ENCODE measurements at places on chromosomes 4 and X.

GRCh38 chrX:155061760-155062159 is 9.2 kb downstream of the CMC4 start:
- no peak for DNase-seq

GRCh38 chr4:122831515-122832196 is 5.0 kb downstream of the FGF2 start:
- no peak for DNase-seq

DNA sequence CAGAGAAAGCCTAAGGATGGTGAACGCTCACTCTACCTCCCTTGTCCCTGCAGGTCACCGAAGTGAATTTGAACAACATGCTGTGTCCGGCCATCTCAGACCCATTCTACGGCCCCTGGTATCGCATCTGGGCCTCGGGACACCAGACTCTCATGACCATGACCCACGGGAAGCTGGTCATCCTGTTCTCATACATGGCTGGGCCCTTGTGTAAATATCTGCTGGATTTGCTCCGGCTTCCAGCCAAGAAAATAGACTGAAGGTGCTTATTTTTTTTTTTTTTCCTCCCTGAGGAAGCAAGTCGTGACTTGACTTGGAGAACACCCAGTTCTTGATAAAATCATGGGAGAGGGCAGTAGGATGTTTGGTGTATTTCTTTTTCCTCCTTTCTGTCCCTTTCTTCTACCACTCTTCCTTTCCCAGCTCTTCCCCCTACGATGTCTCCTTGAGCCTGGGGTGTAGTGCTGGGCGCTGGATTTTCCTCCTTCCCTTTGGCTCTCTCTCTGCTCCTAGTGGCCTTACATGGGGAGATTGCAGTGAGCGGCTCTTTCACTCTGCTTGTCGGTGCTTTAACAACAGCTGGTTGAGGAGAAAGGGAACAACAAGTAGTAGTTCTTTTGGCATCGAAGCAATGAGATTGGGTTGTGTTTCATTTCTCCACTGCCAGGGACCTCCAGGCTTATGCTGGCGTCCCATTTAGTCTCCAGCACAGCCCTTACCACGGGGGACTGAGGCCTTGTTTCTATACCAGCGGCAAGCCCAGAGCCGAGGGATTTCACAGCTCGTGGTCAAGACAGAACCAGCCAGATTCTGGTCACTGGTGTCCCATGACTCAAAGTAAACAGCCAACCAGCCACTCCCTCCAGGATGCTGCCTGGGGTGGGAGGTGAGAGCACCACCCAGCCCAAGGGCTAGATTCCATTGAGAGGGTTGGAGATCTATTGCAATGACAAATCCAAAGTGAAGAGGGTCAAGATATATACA is 144.4 kb downstream of the AMMECR1 start:
- DNase-seq, result no peak

DNA sequence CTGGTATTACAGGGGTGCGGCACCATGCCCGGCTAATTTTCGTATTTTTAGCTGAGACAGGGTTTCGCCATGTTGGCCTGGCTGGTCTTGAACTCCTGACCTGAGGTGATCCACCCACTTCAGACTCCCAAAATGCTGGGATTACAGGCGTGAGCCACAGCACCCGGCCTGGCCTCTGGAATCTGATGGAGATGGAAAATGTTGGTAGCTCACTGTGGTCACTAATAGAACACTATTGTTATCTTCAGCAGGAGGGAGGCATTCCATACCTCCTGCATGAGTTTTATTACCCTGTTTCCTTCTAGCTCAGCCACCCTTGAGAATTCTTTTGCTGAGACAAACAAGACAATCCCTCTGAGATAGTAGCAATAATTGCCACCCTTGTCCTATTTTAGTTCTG is 105.0 kb downstream of the SHROOM3 start:
- no peak for DNase-seq

DNA sequence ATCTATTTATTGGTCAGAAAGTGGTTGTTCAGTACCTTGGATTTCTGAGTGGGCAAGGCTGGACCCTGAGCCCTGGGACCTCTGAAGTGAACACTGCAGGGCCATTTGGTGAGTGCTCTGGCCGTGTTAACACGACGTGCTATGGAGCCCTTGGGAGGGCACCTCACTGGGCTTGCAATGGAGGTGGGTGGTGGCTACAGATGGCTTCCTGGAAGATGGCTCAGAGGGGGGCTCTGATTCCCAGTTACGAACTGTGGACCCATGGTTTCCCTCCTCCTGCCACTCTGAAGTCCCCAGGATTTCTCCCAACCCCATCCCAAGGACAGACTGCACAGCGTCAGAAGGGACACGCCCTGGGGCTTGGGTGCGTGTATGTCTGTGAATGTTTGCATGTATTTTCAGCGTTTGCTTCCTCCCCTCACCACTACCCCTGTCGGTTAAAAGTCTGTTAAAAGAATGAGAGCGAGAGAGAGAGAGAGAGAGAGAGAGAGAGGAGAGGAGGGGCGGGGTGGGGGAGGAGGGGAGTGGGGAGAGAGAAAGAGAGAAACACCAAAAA is 3.7 kb upstream of the RHOH start:
- DNase-seq, result peak; percentile 82

GRCh38 chr4:52600275-52600674 is 58.8 kb downstream of the USP46 start:
- no peak for DNase-seq

- no peak for DNase-seq
These were observed 40.5 kb upstream of the PHKA2 start for GRCh38 chrX:19024366-19024765.

GRCh38 chr4:182745237-182745636 is 171.9 kb downstream of the DCTD start:
- no peak for DNase-seq

- peak; percentile 9 for DNase-seq
These were observed 79.8 kb downstream of the NYX start for GRCh38 chrX:41526925-41527324.

DNA sequence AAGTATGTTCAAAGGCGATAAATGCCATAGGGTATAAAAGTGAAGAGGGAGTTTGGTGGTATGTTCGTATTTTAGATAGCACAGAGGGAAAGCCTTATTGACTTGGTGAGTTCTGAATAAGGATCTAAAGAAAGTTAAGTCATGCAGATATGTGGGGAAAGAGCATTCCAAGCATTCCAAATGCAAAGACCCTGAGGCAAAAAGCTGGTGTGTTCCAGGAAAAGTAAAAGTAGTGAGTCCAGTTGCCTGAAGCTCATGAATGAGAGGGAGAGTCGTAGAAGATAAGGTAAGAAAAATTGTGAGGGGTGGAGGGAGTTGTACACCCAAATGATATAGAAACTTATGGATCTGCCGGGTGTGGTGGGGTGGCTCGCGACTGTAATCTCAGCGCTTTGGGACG is 426.7 kb downstream of the RPA4 start:
- DNase-seq, result no peak

- no peak for DNase-seq
These were observed 135.1 kb downstream of the RAPGEF2 start for GRCh38 chr4:159237975-159238374.

DNA sequence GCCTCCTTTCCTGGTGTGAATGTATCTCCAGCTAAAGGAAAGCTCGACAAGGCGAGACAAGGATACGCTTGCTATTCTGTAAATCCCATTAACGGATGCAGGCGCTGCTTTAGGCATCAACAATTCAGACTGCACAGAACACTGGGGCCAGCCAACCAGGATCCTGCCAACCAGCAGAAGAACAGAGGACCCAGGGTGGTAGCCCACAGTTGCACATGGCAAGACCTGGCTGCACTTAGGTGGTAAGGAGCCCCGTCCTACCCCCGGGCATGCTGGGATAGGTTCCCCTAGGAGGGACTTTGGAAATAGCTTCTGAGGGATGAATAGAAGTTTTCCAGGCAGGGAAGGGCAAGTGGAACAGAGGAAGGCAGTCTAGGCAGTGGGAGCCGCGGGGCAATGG is 20.7 kb downstream of the PSAPL1 start:
- DNase-seq, result no peak

- no peak for DNase-seq
These were observed 29.8 kb downstream of the FAM149A start for GRCh38 chr4:186134257-186134656.

DNA sequence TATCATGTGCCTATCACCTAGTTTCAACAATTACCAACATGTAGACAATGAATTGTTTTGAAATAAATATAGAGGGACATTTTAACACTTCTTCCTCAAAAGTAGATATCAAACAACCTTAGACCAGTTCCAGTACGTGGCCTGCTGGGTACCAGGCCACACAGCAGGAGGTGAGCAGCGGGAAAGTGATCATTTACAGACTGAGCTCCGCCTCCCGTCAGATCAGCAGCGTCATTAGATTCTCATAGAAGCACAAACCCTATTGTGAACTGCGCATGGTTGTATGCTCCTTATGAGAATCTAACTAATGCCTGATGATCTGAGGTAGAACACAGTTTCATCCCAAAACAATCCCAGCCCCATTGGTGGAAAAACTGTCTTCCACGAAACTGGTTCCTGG is 6.5 kb downstream of the BBS7 start:
- DNase-seq, result no peak

GRCh38 chr4:47155919-47156318 is 124.6 kb downstream of the GABRB1 start:
- no peak for DNase-seq

DNA sequence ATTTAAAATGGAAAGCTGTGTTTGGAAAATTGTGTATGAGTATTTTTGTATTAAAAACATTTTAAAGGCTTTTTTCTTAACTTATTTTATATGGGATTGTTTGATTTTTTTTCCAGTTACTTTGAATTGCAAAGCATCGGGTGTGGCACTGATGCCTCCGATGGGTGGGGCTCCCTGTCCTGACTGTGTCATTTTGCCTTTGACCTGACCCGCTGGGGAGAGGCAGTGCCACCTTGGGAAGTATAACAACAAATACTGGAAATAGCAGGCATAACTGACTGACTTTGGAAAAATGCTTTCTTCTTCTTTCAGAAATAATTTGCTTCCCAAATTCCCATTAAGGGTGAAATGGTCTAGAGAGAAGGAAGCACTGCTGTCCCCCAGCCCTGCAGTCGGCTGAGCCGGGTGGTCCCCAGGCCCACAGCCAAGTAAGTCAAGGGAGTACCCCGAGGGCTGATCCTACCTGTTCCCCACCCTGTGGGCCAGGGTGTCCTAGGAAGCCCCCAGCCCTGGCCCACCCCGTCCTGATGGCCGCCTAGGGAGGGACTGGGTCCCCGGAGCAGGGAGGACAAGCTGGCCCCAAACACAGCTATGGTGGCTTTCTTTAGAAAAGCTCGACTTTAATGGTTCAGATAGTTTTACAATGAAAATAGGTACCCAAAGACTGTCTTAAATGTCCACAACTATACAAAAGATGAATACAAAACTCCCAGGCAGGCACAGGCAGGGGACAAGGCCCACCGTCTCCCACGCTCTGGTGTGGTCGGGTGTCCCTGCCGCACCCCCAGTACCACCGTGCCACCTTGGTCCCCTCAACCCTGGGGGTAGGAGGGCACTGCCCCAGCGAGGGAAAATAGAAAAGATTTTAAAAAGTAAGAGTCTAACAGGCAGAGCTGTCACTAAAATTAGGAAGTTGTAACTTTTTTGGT is 26.4 kb downstream of the NELFA start:
- no peak for DNase-seq

DNA sequence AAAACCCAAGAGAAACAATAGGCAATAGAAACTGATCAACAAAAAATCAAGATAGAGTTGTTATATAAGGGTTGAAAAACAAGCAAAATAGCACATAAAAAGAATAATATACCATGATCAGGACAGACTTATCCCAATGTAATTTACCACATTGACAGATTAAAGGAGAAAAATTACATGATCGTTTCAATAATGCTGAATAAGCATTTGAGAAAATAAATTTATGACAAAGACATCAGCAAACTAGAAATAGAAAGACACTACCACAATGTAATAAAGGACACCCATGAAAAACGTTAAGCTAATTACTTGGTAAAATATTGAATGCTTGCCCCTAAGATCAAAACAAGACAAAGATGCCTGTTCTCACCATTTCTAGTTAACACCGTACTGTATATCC is 105.6 kb downstream of the ARHGEF9 start:
- no peak for DNase-seq

- no peak for DNase-seq
These were observed 14.4 kb downstream of the AR start for GRCh38 chrX:67558267-67558666.

- DNase-seq, result no peak
These were observed 9.6 kb upstream of the GRSF1 start for GRCh38 chr4:70849291-70849690.

GRCh38 chrX:16785247-16786138 is 773 bp upstream of the TXLNG start:
- no peak for DNase-seq
